Activated T-cell treated with anti-CD3 and anti-CD28 coated beads for 24 hours (primary cell): ENCODE measurements at places on chromosomes 5 and 9.

DNA sequence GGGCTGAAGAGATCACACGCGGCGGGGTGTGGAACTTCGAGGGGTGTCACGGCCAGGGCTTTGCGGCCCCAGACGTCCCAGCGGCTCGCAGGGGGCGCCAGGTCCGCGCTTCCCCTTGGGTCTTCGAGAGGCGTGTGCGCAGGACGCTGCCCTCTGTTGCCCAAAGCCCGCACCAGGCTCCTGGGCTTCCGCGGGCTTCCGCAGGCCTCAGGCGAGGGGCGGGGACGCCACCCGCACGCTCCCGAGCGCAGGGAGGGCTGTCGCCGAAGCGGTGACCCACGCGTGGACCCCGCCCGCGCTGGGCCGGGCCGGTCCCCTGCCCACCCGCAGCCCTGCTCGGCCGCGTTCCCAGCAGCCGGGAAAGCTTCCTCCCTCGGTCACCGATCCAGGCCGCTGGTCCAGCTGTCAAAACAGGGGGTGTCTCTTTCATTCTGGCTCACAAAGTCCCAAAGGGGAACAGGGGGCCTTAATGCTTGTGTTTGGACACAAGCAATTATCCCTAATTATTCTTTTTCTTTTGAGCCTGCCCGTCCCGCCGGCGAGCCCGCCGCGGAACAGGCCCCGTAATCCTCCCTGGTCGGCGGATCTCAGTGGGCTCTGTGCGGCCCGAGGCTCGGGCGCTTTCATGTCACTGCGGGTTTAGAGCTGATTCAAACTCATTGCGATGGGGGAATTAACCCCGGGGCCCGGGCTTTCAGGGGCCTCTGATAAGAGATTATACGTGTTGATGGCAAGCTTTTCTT lies 60.6 kb downstream of the TMEM174 start:
- no peak for DNase-seq

DNA sequence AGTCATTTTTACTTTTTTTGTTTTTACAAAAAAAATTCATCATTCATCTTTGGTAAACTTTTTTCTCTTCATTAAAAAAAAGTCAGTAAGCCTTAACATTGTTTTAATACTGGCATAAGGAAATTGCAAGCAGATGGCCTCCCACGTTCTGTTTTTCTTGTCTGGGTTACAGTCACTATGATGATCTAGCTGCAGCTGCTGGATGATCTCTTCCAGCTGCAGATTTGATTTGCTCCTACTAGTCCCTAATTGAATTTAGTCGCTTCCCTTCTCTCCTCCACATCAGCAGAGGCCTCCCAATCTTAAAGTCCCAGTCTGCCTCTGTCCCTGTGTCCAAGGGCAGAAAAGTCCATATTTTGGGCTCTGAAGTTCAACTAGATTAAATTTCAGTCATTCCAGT lies 106.8 kb upstream of the PTGER4 start:
- DNase-seq: no peak

DNA sequence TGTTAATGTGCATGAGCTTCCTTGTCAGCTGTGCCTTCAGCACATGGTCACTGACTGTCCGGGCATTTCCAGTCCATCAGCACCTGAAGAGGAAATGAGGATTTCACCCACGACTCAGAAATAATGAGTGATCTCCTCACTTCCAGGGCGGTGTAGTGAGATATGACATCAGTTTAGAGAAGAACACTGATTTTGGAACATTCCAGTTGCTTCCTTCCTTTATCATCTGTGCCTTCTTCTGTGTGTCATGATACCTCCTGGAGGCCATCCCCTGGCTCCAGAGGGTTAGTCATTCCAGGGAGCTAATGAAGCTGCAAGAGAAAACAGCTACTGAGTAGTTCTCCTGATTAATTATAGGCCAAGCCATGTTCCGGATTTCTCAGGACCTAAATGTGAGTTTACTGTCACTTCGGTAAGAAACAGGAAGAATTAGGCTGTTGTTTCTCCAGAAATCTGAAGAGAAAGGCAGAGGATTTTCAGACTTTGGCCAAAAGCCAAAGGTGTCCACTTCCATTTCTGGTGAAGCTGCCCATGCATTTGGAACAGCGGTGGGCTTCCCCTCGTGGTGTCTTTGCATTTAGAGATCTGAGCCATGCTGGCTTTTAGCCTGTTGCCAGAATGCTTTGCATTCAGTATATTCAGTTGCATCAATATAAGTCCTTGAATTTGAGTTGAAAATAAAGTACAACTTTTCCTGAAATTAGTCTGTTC lies 161.3 kb upstream of the OTULINL start:
- DNase-seq: no peak

GRCh38 chr9:12694013-12694412 lies 828 bp downstream of the TYRP1 start:
- no peak for DNase-seq

GRCh38 chr9:108991479-108991878 lies 21.8 kb downstream of the CTNNAL1 start:
- DNase-seq: no peak

DNA sequence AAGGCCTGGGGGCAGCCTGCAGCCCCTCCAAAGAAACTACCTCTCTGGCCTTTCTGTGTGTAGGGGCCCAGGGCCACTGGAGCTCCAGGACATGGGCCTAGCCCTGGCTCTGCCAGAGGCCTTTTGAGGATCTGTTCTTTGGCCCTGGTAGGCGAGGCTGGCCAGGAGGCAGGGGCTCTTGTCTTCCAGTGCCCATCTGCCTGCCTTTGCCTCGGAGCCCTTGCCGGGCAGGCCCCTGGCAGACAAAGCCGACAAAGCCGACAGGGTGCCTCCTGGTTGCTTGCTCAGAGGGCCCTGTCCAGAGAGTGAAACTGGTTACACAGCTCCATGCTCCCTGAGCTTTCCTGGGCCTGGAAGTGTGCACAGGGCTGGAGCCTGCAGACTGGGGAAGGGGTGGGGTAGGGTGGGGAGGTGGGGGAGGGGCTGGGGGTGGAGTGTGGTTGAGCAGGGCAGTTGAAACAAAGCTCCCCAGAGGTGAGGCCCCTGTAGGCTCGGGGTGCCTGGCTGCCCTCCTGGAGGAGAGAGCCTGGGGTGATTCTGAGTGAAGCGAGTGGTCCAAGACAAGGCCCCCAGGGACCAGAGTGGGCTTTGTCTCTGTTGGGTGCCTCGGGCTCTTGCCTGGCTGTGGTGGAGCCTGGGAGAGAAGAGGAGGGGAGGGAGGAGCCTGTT lies 29.3 kb downstream of the PTPA start:
- DNase-seq: no peak

- no peak for DNase-seq
These were observed 69.8 kb upstream of the CCDC112 start for GRCh38 chr5:115366223-115366622.

- DNase-seq: no peak
These were observed 51.9 kb upstream of the IQGAP2 start for GRCh38 chr5:76351176-76351575.

GRCh38 chr5:6454628-6455053 lies 6.0 kb downstream of the UBE2QL1 start:
- DNase-seq: no peak

GRCh38 chr9:77673941-77674791 lies 26.0 kb upstream of the GNA14 start:
- no peak for DNase-seq

DNA sequence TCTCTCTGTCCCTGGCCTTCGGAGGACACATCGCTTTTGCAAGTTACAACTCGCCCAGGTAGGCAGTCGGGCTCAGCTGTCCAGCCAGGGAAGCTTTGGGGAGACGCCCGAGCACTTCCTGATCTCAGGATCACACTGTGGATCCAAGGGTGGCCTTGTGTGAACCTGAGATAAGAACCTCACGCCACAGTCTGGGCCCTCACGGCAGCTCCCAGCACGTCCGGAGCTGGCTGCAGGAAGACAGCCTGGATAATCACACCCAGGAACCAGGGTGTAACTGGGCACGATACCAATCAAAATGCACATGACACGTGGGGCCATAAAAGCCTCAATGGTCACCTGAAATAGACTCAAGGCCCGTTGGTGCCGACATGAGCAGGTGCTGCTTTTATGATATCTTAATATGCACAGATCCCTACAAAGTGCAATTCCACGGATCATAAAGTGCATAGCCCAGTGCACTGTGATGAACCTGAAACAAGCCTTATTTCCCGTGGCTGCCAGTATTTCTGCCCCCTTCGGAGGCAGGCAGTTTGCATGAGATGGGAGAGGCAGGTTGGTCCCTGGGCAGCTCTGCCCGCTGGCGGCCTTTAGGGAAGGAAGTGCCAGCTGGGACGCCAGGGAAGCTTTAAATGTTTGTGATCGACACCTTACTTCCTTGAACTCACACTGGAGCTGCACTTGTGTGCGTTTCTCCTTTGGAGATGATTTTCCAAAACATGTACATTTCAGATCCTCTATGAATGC lies 14.5 kb downstream of the SLC6A18 start:
- DNase-seq: no peak

DNA sequence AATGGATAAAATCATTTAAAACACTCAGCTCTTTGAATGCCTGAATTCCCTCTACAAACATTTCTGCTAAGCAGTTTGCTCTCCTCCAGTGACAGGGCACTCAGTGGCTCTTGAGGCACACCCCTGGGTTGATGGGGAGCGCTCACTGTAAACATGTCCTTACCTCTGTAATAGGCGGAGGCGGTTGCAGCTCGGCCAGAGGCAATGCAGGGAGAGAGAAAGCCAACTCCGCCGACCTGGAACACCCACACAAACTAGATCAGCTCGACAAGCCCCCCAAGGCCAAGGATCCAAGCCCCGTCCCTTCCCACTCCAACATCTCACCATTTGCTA lies 329 bp downstream of the CDC23 start:
- DNase-seq: peak; percentile 3

GRCh38 chr5:28766565-28767158 lies 1728.3 kb upstream of the CDH9 start:
- DNase-seq: no peak

- DNase-seq: no peak
These were observed 125.1 kb downstream of the MED10 start for GRCh38 chr5:6253281-6253680.

DNA sequence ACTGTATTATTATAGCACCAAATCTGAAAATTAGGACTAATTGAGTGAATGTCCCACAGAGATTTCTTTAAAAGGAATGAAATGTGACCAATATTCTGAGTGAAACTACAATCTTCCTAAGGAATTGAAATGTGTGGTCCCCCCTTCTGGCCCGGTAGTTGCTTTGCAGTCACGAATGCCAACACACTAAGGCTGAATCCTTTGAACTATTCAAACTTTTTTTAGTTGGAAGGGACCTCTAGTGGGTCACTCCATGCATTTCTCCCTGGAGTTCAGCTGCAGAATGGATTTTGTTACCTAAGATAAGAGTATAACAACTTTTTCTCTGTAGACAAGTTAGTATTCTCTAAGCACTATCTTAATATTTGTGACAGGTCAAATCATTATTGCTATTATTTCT lies 2.8 kb downstream of the CDH6 start:
- no peak for DNase-seq

GRCh38 chr5:115940080-115940810 lies 22.0 kb upstream of the LVRN start:
- DNase-seq: no peak

GRCh38 chr5:150492621-150493020 lies 15.3 kb upstream of the NDST1 start:
- no peak for DNase-seq

GRCh38 chr5:164057121-164057520 lies 551.7 kb downstream of the MAT2B start:
- DNase-seq: no peak

DNA sequence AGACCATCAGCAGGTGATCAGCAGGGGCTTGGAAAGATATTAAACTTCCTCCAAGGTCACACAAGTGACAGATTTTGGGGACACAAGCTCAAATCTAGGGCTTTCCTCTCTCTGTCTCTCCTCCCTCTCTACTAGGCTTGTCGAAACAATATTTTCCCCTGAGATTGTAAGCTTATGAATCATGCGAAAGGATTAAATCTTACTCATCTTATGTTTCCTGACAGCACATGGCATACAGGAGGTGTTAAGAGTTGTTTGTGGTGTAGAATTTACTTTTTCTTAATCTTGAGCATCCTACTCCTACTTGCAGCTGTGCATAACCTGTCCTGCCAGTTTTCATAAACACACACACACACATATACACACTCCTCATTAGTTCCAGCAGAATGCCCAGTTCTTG lies 186.3 kb downstream of the MARCHF11 start:
- DNase-seq: no peak

DNA sequence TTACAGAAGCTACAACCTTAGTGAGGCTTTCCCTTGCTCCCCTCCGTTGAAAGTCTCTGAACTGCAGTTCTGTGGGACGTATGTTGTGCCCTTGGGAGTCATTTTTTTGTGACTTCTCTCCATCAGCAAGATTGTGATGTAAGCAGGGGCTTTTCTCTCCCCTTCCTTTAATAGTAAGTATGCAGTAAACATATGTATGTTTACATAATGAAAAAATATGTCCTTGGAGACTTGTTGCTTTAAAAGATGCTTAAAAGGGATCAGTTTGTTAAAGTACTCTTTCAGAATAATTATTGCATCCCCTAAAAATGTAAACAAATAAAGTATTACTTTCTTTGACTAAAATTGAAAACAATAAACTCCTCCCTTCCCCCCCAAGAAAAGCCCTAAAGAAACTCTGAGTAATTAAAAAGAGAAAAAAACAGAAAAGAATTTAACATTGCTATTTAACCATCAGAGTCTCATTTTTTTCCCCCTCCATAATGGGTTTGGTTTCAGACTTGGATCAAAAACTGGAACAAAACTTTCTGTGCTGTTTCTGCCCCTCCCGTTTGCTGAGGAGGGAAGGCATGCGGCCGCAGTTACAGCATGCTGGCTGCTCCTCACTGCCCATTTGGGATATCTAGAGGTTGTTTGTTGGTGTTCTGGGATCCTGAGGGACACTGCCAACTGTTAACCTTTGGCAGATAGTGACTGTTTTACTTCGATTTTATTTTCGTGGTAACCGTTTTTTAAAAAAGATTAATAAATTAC lies 40.2 kb downstream of the TRIO start:
- no peak for DNase-seq

GRCh38 chr9:21656776-21657674 lies 145.4 kb upstream of the MTAP start:
- no peak for DNase-seq
